ENCODE measurements at places on chromosomes 3 and 15.

GRCh38 chr3:8128686-8129085 lies 372.9 kb upstream of the LMCD1 start:
- DNase-seq = no peak

DNA sequence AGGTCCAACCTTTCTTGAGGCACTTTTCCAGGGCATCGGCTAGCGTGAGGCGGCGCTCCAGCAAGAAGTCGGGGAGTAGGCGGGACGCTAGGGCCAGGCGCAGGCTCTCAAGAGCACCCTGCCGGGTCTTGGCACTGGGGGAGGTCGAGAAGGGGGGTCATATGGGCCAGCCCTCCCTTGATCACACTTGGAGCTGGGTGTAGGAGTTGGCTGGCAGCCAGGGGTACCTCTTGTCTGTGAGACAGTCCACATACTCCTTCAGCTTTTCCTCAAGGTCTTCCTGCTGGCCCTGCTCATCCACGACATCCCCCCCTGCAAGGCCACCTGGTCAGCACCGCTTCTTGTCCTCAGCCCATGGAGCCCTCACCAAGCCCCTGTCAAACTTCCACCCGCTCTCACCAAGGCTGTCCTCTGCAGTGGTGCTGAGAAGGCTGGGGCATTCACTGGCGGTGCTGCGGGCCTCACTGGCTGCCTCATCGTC lies 2.0 kb downstream of the IFRD2 start:
- DNase-seq = no peak

- no peak for DNase-seq
These were observed 131.8 kb upstream of the UBE2E2 start for GRCh38 chr3:23071296-23071695.

- DNase-seq = no peak
These were observed 247.9 kb downstream of the ZMAT3 start for GRCh38 chr3:178823591-178824246.

GRCh38 chr3:23493889-23494288 lies 290.8 kb downstream of the UBE2E2 start:
- DNase-seq = no peak

DNA sequence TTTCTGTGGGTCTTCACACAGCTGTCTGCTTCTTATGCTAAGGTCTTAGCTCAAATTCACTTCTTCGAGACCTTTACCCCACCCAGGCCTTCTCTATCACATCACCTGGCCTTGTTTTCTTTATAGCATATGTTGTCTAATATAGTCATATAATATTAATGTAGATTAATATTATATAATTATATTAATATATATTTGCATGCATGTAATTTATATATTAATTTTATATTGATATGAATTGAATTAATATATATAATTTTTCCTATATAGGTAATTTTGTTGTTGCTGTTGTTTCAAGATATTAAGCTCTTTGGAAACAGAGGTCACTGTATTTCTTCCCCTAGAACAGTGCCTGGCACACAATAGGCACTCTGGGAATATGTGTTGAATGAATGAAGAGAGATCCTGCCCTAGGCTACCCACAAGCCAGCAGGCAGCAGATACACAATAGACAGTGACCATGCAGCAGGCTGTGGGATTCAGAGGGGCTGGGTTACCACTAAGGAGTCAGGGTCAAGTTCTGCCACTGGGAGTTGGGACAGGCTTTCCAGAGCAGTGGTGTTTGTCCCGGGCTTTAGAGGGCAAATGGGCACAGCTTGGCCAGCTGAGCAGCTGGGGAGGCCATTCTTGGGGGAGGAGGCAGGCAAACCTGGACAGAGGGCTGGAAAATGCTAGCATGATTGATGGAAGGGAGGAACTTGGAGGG lies 126.3 kb downstream of the DNAJB8 start:
- DNase-seq = no peak

GRCh38 chr3:31053299-31053698 lies 158.8 kb upstream of the GADL1 start:
- DNase-seq = no peak

- no peak for DNase-seq
These were observed 15.1 kb downstream of the TYRO3 start for GRCh38 chr15:41574158-41574557.

- no peak for DNase-seq
These were observed 59.2 kb downstream of the AAGAB start for GRCh38 chr15:67195305-67195704.

GRCh38 chr15:90294601-90295269 lies 29.3 kb downstream of the NGRN start:
- DNase-seq = peak; percentile 19

DNA sequence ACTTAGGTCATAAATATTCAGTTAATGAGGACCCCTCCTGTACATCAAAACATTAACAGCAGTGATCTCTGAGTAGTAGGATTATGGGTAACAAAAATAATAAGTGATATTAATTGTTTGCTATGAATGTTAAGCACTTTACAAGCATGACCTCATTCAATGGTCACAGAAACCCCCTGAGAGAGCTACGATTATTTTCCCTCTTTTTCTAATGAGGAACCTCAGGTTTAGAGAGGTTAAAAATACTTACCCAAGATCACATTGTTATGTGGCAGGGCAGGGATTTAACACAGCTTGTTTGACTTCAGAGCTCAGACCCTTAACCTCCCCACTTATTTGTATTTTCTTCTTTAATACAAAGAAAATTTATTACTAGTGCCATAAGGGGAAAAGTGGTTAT lies 228.2 kb downstream of the TBL1XR1 start:
- DNase-seq = no peak

DNA sequence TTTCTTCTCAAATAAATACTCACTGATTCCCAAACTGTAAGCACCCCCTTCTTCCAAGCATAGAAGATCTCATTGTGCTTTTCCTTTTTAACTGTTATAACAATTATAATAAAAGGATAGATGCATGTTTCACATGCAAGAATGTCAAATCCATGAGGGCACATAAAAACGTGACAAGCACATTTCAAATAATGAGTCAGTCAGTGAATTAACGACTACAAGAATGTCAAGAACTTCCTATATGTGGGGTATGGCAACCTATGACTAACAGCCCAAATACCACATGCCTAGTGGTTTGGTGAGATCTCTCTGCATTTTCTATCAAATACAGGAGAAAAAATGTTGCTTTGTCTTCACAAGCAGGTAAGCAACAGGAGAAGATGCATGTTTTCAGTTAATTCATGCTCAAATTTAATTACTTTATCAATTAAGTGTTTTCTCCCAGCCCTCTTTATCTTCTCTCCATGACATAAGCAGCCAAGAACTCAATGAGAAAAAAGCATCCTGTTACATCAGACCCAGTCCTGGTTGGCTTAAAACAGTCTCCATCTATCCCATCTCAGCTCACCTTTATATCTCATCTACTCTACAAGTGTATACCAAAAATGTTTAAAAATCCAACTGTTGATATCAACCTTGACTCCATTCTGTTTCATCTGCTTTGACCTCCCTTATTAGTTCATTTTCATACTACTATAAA lies 181.5 kb upstream of the LMCD1 start:
- DNase-seq = no peak

DNA sequence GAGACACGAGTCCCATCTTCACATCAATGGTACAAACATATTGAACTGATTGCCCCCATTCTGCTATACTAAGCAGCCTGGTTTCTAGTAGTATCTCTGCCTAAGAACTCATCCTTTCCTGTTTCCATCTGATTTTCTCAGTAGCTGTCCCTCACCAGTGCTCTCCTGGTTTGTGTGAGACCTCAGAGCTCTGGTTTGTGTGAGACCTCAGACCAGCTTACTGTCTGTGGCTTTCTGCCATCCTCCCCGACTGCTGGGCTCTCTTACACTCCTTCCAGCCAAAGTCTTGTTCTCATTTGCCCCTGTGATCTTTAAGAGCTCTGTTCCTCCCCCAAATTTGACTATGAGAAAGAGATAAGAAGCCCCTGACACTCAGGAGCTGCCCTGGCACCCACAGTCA lies 41.1 kb upstream of the NEDD4 start:
- DNase-seq = no peak

DNA sequence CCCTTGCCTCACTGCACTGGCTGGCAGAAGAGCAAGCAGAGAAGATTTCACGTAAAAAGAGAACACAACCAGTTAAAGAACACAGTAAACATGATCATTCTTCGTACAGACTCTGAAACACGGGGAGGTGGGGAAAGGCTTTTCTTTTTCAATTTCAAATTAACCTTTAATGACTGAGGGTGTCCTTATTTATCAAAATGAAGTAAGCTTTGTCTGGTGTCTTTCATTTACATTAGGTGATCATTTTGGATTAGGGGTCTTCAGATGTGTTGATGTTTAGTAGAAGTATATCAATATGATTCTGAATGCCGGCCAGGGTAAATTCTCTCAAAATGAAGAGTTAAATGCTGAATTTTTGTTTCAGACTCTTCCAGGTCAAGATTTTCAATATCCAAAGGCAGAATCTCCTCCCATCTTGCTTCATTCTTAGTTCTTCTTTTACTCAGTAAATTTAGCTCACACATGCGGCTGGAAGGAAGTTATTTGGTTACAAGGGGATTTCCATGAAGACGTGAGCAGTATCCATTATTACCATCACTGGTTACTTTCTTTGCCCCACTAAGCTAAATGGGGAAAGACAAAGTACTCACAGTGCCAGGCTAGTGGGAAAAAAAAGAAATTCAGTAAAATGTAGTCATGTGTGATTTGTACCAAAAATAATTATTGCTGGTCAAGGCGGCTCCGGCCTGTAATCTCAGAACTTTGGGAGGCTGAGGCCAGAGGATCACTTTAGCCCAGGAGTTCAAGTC lies 272.2 kb upstream of the NR2F2 start:
- no peak for DNase-seq

DNA sequence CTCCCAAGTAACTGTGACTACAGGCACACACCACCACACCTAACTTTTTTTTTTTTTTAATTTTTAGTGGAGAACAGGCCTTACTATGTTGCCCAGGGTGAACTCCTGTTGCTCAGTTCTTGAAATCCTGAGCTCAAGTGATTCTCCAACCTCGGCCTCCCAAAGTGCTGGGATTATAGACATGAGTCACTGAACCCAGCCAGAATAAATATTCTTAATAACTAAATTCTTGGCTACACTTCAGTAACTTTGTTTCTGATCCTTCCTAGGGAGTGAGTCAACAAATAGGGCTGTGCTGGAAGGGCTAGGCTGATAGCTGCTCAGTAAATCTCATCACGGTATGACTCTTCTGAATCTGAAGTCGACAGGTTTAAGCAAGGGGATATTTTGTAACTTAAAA lies 56.6 kb downstream of the P3H2 start:
- no peak for DNase-seq

DNA sequence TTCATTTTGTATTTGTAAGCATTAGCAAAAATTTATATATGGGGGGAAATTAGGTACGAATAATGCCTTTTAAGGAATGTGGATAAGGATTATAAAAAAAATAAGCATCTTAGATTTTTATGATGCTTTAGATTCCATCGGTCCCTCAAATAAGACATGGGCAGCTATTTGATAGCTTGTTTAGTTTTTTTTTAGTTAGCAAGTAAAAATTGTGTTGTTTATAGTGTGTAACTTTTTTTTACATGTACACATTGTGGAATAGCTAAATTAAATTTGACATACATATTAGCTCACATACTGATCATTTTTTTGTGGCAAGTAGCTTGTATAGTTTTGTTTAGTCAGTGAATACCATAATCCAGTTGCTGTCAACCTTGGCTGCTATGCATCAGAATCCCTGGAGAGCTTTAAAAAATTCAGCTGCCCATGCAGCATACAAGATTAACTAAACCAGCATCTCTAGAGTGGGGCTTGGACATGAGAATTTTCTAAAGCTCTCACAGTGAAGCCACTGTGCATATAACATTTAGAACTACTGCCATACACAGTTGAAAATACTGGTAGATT lies 53.9 kb downstream of the TMOD3 start:
- no peak for DNase-seq

DNA sequence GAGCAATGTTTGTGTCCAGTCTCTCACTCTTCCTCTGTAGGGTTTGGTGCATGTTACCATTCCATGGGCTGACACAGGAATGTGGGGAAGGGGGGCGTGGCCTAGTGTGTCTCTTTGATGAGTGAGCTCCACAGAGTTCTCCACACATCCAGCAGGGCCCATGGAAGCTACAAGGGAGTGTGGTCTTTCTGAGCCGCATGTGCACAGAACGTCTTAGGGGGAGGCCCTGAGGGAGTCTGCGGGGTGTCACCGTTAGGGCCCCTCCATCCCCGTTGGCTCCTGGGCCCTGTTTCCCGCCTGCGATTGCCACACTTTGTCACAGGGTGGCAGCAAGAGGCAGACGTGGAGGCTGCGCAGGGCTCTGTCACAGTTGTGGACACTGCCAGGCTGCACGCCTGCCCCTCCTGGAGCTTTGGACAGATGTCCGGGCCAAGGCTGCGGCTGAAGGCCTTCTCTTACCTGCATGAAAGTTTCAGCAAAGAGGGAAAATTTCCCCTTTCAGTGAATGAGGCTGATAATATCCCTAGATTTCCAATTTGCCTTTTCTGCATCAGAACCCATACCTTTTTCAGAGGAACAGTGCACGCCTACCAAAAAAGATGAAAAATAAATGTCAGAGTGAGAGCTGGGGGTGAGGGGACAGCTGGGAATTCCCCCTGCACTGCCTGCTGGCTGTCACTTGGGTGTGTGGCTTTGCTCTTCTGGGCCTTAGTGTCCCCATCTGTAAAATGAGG lies 24.3 kb downstream of the CACNA2D3 start:
- DNase-seq = peak; percentile 51

GRCh38 chr3:197297002-197297401 lies 1.4 kb downstream of the DLG1 start:
- DNase-seq = no peak

GRCh38 chr3:64576211-64576775 lies 111.5 kb downstream of the ADAMTS9 start:
- no peak for DNase-seq

- DNase-seq = no peak
These were observed 189.8 kb downstream of the NTRK3 start for GRCh38 chr15:88066636-88067330.

DNA sequence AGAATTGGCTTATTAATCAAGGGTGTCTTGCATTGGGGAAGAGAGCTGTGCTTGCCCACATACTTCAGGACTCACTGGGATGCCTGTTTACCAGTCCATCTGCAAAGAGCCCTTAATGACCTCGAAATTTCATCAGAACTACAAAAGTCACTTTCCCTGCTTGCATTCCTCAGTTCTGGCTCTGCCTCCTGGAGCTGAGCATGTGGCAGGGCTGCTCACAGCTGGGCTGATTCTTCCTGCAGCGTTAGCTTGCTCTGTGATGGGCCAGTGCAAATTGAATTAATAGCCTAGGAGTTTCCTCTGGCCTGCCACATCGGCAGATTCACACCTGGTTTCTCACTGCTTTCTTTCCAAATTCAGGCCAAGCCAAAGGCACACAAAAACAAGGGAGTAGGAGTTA lies 108.9 kb downstream of the DUT start:
- DNase-seq = no peak

DNA sequence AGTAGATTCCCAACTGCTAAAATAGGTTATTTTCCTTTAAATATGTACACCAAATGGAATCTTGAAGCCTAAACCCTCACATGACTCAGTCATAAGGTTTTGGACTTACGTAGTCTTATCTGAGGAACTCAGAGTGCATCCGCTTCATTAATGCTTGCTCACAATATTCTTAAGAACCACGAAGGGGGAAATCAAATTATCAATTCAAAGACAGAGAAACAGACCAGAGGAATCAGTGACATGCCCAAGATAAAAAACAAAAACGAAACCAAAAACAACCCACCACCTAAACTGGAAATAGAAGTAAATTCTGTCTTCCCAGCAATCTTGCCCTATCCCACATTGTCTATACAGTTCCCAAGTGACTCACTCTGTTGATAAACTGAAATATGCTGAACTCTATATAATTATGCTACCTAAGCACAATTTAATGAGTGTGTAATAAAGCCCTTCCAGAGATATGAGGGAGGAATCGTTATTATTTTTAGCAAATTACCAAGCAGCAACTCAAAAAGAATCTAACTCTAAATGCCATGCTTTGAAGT lies 135.4 kb upstream of the CBLB start:
- DNase-seq = no peak

GRCh38 chr15:75347222-75348033 lies 589 bp downstream of the NEIL1 start:
- DNase-seq = peak; percentile 71
